ENCODE measurements at places on chromosomes 16 and 17.

DNA sequence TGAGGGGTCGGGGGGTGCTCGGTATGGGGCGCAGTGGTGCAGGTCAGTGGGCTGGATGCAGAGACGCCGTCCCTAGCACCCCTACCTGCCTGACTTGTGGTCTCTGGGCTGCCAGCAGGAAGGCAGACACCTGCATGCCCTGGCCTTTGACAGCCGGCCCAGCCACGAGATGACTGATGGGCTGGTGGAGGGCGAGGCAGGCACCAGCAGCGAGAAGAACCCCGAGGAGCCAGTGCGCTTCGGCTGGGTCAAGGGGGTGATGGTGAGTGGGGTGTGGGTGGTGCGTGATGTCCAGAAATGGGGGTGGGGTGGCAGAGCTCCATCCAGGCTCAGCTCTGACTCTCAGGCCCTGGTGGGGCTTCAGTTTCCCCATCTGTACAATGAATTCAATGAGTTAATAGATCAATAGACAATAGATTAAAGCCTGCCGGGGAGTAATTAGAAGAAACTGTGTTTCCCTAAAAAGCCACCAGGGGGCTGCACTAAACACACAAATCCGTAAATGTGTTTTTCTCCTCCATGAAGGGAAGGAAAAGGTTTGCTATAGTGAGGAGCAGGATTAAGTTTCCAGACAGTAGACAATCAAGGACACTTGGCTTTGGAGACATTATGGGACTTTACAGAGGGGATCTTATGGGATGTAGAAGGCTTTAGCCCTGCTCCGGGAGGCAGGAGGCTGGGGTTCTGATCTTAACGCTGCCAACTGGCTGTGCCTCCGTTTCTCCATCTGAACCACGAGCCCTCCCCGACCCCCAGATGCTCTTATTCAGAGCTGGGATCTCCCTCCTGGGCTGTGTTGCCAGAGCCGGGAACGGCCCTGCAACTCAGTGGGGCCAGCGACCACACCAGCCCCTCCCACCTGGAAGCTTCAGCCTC, 2.2 kb downstream of the SLC12A3 start:
- DNase-seq = peak; percentile 14

- no peak for DNase-seq
These were observed 112.9 kb downstream of the SEC14L1 start for GRCh38 chr17:77253611-77254051.

- DNase-seq = peak; percentile 36
These were observed 9.9 kb downstream of the CMTM2 start for GRCh38 chr16:66588981-66589713.

DNA sequence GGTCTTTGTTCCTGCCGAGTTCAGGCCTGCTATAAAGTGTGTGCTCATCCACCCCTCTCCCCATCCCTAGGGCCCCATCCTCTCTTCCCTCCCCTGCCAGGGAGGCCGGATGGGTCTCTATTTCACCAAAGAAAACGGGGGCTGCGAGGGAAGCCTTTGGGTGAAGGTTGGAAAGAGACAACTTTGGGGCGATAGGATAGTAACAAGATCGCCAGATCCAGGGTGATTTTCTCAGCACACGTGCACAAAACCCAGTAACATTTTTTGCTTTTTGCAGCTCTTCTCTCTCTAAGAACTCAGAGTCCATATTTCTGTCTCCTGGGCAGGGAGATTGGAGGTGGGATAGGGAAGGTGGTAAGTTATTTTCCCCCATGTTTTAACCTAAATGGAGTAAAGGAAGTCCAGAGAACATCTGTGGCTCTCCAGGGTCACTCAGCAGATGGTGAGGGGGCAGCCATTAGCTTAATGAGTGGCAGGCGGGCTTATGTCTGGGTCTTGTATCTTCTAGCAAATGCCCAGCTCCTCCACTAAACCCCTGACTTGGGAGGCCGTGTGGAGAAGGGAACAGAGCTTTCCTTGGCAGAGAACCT, 6.9 kb downstream of the CCR7 start:
- no peak for DNase-seq

DNA sequence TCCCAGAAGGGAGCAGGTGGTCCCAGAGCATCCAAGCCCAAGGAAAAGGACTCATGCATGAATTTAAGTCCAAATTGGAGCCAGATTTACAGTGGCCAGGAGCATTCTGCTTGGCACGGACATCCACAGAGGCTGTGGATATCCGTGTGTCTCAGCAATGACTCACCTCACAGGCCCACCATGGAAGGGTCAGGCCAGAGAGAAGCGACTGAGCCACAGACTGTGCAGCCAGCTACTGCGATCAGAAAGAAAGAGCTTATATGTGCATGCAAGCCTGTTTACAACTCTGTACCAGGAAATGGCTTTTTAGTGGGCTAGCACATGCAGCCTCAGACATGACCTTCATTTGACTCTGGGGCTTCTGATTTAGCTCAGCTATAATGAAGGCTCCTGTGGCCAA, 231.0 kb downstream of the C16orf95 start:
- DNase-seq = no peak

GRCh38 chr17:47834756-47835155, 3.3 kb downstream of the LRRC46 start:
- DNase-seq = no peak

GRCh38 chr16:75081179-75081859, 35.3 kb downstream of the LDHD start:
- no peak for DNase-seq

- DNase-seq = no peak
These were observed 410.9 kb upstream of the SOX9 start for GRCh38 chr17:71709946-71710345.

GRCh38 chr16:1874854-1875253, 2.9 kb upstream of the MEIOB start:
- no peak for DNase-seq

- no peak for DNase-seq
These were observed 15.9 kb downstream of the TNRC6A start for GRCh38 chr16:24745391-24745790.

Data from T-helper 9 cell (primary cell).